Breast epithelium (tissue), 4 donors: ENCODE measurements at places on chromosomes 6 and 20.

- no peak for DNase-seq
These were observed 19.2 kb upstream of the TBC1D22B start for GRCh38 chr6:37238381-37238780.

DNA sequence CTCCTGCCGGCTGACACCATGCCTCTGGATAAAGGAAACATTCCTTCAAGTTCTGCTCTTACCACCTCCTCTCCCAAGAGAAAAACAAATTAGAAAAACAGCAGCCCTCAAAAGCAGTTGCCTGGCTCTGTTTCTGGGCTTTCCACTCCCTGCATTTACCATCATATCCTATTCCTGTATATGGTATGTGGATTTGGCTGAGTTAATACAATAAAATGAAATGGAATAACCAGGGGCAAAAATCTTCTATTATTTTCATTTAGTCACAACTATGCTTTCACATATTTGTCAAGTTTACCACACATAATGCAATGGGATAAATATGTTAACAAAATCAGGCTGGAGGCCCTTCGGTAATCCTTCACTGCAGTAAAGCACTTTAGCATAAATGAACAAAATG lies 34.3 kb downstream of the COL12A1 start:
- DNase-seq = no peak

- peak; percentile 56 for DNase-seq
These were observed 306.9 kb downstream of the DHX35 start for GRCh38 chr20:39268981-39269461.

DNA sequence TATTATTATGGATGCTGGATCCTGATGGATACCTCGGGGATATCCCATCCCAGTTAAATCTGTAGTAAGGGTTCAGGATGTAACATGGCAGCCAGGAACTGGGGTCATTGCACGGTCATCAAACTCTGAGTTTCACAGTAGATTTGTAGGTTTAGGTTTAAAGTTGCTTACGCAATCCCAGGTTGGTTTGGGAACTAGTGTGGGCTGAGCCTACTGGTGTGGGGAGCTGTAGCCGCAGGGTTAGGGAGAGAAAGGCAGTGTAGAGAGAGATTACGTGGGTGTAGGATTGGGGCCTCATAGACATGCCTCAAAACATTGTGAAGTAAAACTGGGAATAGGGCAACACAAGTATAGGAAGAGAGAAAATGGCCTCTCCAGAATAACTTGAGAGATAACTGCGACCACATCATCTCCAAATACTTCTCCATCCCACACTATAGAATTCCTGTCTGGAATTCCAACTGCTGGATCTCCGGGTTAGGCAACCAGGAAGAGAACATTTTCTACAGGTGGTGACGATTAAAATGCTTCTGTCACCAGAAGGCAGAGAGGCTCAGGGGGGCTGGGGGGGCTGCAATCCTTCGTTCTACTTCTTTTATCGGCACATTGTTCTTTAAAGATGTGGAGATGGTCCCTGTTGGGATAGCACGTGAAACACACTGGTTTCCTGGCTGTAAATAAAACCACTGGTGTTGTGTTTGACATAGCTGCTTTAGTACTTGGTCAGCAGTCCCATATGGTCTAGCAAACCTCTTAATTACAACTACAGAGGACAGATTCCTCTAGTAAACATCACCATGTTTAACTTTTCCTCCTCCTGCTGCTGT lies 44.9 kb upstream of the TMEM170B start:
- DNase-seq = no peak

DNA sequence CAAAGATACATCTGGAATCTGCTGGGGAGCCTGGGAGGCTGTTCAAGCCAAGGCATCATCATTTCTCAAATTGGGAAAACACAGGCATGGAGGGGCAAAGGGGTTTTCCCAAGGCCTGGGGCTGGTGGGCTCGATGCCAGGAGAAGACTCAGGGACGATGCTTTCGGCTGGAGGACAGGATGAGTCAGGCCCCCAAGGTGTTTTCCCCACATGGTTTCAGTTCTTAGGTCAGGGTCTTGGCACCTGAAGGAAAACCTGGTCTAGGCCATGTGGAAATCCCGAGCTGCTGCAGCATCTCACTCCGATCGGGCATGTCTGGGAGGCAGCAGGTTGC lies 348.1 kb downstream of the CDC5L start:
- DNase-seq = no peak

DNA sequence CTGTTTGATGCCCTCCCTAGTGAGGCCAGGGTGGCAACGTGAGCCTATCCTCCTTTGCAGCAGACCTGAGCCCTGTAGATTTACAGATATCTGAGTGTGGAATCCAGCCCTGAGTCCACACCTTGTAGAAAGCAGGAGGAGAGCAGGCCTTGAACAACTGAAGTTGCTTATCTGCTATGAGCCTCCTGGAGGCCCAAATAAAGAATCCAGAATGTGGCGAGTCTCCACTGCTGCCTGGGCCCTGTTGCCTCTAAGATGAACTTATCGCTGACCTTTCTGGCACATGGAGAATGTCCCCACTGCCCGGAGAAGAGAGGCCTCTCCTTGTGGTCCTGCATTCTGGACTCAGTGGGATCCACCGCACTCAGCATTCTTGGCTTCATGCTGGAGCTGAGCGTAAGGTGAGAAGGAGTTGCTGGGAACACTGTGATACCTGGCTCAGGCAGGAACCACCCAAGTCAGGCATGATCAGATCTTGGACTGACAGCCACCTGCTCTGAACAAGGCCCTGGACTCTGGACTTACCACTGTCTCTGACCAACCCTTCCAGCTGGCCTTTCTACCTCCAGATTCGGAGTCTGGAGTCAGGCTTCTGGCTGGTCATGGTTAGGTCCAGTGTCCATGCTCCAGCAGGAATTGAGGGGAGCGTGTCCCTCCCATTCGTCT lies 5.8 kb upstream of the MANBAL start:
- no peak for DNase-seq

- no peak for DNase-seq
These were observed 69.2 kb downstream of the THBS2 start for GRCh38 chr6:169184419-169184818.

DNA sequence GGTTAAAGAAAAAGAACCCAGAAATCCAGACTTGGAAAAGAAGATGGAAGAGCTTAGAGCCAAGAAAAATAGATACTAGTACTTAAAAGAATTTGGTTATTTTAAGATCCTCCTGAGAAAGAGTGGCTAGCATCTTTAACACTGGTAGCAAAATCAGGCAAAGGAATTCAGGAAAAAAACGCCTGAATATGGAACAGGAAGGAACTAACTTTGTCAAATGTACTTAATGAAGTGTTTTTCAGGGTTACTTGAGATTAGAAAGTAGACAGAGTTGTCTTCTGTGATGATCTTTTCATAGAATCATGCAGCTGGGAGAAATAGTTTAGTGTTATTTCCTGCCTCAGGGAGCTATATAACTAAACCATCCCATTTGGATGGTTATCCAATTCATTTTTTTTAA lies 50.8 kb upstream of the SASH1 start:
- DNase-seq = no peak

- DNase-seq = no peak
These were observed 42.0 kb downstream of the THEMIS start for GRCh38 chr6:127858727-127859391.

DNA sequence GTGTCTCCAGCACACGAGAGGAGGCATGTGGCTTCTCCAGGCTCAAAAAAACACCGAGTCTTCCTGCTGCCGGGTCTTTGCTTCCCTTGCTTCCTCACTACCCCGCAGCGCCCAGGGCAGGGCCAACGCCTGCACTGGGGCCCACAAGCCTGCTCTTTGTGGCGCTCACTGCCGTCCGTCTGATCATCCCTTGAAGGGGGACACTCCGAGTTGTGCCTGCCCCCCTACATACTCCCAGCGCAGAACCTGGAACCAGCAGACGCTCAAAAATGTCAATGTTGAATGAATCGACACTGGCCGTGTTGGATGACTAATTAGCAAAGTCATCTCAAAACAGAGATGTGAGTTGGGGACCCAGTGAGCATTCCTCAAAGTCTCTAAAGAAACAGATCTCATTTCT lies 8.1 kb upstream of the ARFGAP1 start:
- no peak for DNase-seq

DNA sequence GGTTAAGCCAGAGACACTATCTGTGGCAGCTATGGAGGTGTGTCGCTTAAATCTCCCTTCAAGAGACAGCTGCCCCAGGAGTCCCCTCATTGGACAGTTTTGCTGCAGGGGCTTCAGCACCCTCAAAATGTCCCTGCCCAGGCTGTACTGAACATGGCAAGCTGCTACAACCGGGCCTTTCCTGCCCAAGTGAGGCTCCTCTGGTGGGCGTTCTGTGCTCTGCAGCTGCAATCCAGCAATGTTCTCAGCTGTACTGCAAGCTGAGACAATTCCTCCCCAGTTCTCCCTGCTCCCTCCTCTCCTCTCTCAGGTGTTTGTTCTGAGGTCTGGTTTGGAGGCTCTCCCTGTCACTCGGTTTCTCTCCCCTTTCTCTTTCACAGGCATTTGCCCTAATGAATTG lies 190.8 kb upstream of the LAMP5 start:
- no peak for DNase-seq

DNA sequence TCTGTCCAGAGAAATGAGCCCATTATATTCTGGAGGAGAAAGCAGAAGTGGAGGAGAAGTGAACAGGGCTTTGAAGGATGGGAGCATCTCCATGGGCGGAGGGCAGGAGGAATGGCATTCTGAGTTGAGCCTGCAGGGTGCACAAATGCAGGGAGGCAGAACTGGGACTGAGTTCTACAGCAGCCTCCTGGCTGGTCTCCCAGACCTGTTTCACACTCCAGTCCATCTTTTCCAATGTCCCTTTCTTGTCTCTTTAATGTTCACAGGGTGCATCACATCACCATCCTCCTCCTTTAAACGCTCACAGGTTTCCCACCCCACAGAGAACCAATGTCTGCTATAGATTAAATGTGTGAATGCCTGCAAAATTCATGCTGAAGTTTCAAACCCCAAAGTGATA lies 302.9 kb downstream of the PTPRT start:
- DNase-seq = no peak
